ENCODE measurements at places on chromosomes 5 and 9.
A peak's percentile ranks its signal among the peaks of the same experiment; 100 is the strongest.

DNA sequence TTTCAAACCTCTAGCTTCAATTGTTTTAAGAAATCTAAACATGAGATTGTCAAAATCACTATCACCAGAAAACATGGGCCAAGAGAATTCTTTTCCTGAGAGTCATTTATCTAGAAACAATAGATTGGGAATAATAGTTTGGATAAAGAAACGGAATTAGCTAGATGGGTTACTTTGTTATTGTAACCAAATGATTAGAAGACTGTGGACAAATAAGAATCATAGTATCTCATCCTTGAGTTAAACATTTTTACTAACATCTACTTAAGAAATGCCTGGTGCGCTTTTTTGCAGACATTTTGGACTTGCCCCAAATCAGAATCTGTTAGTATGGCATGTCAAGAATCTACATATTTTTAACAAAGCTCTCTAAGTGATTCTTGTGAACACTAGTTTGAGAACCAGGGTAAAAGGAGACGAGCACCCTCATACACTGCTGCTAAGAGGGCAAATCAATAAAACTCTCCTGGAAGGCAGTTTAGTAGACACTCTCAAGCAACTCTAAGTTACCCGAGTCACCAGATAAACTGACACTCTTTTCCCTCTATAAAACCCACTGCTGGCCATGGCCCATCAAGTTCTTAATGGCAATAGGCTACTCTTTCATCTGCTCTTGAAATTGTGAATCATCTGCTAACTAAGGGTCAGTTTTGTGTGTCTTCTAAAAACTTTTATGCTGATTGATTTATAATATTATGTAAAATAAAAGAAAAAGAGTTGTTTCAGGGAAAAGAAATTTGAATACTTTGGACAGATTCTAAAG lies 39.1 kb downstream of the TPD52L3 start:
- DNase-seq: no peak

DNA sequence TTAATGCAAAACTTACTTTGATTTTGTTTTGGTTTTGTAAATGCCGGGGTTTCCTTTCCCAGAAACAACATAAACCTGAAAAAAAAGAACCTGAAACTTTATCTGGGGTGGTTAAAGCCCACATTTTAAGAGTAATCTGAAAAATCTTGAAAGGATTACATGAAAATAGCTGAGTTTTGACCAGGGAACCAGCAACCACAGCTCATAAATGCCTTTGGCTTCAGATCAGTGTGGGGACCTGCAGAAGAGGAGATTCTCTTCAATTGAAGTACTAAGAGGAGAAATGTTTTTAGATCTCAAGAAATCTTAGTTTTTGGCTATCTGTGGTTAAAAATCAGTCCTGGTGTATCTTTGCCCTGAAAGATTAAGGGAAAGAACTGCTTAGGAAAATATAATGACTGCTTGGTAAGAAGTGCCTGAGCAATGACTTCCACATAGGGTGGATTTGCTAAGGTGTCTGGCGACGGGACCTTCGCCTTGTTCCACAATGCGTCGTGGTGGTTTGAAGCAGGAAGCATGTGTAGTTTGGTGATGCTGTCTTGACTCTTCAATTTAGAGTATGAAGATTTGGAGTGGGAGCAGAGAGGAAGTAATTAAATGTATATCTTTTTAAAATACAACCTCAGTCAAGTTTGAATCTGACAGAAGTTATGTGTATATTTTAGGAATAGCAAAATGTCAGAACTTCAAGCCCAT lies 186.5 kb downstream of the MAN2A1 start:
- peak; percentile 42 for DNase-seq

DNA sequence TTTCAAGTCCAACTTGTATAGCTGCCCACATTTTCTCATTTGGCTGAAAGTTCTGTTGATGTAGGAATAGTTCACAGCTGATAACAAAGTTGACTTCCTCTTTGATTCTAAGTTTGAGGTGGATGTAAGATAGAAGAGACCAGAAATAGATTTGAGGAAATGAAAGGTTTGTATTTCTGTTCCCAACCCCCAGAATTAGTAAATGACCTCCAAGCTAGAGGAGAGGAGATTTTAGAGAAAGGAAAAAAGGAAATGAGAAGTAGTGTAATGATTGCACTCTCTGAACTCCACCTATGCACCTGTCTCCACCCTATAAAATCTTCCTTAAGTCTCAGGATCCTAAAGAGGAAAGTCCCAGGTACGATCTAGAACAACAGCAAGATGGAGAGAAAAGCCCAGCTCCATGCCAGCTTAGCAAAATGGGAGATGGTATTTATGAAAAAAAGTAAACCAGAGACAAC lies 130.4 kb upstream of the POC5 start:
- no peak for DNase-seq

- no peak for DNase-seq
Measured at GRCh38 chr9:118643118-118643517, 726.1 kb downstream of the BRINP1 start.

DNA sequence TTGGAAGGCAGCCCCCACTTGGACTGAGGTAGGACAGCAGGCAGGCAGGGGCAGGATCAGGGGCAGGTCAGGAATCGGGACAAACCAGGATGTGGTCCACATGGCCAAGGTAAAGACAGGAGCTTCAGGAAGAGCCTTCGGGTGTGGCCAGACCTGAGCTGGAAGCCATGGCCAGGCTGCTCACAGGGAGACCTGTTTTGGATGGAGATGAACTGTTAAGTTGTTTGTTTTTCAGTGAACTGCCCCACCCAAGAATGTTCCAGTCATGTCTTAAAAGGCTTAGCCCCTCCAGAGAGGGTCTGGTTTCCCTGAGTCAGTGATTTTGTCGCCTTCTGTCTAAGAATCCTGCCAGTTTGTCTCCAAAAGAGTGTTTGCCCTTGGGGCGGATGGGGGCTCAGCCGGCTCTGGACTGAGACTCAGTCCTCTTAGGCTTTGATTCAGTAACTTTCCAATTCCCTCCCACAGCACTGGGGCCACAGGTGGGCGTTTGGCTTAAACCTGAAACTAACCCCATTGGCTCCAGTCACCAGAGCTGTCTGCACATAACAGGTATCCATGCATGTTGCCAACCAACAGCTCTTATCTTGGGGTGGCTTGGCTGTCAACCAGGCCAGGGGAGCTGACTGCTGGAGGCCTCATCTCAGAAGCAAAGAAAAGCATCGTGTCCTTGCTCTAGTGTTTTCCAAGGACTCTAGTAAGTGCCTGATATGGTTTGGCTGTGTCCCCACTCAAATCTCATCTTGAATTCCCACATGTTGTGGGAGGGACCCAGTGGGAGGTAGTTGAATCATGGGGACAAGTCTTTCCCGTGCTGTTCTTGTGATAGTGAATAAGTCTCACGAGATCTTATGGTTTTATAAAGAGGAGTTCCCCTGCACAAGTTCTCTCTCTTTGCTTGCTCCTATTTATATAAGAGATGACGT lies 11.3 kb upstream of the ANKH start:
- no peak for DNase-seq

DNA sequence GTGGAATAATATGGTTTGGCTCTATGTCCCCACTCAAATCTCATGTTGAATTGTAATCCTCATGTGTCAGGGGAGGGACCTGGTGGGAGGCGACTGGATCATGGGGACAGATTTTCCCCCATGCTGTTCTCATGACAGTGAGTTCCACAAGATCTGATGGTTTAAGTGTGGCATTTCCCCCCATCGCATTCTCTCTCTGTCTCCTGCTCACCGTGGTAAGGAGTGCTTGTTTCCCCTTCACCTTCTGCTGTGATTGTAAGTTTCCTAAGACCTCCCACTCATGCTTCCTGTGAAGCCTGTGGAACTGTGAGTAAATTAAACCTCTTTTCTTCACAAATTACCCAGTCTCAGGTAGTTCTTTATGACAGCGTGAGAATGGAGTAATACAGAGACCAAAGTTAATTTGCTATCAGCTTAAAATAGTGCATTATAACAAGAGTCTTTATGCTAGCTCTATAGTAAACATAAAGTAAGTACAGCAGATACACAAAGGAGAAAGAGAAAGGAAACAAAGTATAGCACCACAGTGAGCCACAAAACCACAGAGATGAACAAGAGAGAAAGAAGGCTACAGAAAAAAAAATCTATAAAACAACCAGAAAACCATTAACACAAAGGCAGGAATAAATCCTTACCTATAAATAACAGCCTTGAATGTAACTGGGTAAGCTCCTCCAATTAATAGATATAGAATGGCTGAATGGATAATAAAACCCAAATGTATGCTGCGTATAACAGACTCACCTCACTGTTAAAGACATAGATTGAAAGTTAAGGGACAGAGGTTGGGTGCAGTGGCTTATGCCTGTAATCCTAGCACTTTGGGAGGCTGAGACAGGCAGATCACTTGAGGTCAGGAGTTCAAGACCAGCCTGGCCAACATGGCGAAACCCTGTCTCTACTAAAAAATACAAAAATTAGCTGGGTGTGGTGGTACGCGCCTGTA lies 39.7 kb downstream of the RAPGEF6 start:
- peak; percentile 15 for DNase-seq

- DNase-seq: no peak
Measured at GRCh38 chr5:149489605-149490037, 61.6 kb downstream of the CSNK1A1 start.

- no peak for DNase-seq
Measured at GRCh38 chr9:21477466-21477865, 4.6 kb downstream of the IFNE start.

DNA sequence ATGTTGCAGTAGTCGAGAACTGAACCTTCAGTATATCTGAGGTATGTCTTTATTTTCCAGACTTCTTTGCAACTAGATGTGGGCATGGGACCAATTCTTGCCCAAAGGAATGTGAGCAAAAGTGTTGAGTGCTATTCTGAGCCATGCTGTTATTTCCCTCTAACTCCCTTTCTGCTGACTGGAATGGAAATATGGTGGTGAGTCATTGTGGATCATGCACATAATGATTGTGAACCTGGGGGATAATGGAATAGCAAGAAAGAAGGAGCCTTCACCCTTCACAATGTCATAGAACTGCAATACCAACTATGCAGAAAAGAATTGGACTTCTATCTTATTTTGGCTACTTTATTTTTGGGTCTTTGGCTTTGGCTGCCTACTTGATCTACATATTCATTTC lies 10.3 kb upstream of the DOCK2 start:
- DNase-seq: no peak

DNA sequence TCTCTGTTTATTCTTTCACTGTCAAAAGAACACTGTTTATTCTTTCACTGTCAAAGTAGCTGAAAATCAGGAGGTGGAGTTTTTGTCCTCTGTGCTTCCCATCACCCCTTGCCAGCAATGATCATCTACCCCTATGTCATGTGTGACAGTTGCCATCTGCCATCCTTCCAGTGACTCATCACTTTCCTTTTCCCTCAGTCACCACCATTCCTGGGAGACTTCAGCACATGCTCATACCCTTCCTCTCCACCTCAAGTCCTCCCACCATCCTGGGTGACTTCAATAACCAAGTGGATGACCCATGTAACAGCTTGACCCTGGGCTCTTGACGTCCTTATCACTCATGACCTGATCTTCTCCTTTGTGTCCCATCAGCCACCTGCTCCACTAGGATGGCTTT lies 43.3 kb upstream of the RASEF start:
- DNase-seq: no peak

DNA sequence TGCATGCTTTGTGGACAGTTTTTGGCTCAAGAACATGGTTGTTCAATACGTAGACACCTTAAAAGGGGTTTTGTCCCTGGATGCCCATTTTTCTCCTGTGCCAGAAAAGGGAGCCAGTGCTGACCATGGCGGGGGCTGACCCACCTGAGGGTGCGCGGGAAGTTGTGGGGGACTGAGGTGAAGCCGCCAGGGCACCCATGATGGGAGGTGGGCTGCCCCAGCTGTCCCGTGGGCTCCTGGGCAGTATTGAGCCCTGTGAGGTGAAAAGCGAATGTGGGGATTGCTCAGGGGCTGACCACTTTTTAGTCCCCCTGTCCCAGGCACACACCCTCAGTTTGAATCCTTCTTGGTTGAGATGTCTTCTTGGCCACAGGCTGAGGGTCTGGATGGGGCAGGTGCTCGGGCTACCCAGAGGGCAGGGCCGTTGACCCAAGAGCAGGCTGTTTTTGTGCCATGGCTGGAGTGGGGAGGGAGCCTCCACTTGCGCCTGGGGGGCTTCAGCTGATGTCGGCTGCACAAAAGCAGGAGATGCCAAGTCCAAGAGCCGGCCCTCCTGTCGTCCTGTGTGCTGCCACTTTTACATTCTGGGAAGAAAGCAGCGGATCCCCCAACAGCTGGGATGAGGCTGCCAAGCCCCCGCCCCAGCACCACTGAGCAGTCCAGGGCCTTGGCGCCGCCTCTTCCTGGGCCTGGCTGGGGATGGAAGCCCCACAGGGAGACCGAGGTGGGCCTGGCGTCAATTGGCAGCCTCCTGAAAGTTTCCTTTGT lies 120.1 kb downstream of the WNK2 start:
- no peak for DNase-seq

GRCh38 chr9:11269036-11269435 lies 656.2 kb upstream of the PTPRD start:
- no peak for DNase-seq

DNA sequence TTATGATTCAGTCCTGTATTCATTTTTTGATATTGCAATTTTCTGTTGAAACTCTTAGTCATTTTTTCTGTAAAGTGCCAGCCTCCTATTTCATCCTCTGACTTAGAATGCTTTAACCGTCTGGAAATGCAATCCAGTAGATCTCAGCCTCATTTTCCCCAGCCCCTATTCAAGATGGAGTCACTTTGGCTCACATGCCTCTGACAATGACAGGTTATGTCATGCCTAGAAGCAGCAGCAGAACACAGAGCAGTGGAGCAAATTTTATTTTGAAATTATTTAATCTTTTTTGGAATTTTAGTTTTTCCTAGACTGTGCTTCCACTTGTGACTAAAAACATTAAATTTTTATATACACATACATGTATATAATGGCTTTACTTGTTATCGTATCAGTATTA lies 1053.2 kb downstream of the TAF11L14 start:
- no peak for DNase-seq

- DNase-seq: no peak
Measured at GRCh38 chr5:116272281-116272941, 187.6 kb downstream of the COMMD10 start.

Data from CD4-positive, alpha-beta T cell treated with Interleukin-6 for 4 hours (primary cell).